Frontal cortex (tissue), 4 donors: ENCODE measurements at places on chromosomes 16 and 17.

GRCh38 chr17:77427391-77427991, 286.7 kb downstream of the SEC14L1 start:
- no peak for DNase-seq

DNA sequence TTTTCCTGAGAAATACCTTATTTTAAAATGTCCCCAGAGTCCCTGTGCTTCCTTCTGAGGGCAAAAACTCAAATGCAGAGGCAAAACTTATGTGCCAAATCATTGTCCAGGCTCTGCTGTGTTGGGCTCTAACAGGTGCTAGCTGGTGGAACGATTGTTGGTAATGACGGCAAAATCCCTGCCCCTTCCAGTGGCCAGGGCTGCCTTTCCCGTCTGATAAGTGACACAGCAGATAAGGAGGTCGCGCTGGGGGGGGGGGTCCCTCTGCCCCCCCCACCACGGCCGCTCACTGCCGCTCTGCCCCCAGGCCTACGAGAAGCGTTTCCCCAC, 29.1 kb downstream of the SEC14L5 start:
- no peak for DNase-seq

- DNase-seq, result peak; percentile 88
Measured at GRCh38 chr17:7589204-7589868, 558 bp downstream of the SOX15 start.

DNA sequence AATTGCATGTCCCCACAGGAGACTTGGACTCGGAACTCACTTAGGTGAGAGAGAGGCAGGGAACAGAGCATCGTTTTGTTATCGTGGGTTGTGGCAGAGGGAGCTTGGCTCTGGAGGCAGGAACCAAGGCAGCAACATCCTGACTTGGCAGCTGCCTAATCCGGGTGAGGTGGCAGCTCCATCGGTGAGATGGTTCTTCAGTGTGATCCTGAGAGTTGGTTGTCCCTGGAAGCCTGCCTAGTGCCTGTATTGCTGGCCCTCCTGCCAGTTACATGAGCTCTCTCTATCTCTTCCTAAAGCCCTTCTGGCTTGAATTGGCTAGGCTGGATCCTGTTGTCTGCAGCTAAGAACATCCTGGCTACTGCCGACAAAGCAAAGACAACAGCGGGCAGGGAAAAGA, 19.9 kb upstream of the SEC14L1 start:
- no peak for DNase-seq

DNA sequence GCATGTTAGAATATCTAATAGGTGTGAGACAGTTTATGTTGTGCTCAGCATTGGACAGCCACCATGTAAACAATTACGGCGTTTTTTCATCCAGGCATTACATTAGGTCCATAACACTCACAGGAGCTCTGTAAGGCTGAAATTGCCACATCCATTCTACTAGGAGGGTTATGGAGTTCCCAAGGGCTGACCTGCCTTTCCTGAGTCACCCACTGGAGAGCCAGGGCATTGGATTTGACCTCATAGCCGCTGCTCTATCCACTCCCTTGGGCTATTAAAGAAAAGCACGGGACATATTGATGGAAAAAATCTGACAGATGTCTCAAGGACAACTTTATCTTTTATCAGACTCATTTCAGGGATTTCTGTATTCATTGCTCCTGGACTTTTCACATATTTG, 306.3 kb upstream of the HSBP1 start:
- DNase-seq, result no peak

GRCh38 chr16:15495898-15496297, 61.5 kb downstream of the BMERB1 start:
- no peak for DNase-seq

GRCh38 chr17:30323895-30324319, 9.9 kb downstream of the TMIGD1 start:
- no peak for DNase-seq

- DNase-seq, result peak; percentile 19
Measured at GRCh38 chr17:17877529-17878358, 41.0 kb upstream of the SREBF1 start.

DNA sequence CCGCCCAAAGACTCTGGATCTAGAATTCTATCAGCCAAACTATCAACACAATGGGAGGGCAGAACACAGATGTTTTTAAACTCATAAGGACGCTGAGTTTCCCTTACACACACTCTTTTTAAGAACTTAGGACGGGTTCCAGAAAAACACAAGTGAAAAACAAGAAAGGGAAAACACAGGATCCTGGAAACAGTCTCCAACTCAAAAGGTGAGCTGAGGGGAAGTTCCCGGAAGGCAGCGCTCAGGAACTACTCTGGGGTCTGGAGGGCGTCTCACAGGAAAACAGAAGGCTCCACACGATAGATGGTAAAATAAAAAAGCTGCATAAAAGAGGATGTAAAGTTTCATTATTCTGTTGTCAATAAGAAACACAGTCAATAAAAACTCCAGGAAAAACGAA, 80.2 kb upstream of the DOC2B start:
- DNase-seq, result no peak

DNA sequence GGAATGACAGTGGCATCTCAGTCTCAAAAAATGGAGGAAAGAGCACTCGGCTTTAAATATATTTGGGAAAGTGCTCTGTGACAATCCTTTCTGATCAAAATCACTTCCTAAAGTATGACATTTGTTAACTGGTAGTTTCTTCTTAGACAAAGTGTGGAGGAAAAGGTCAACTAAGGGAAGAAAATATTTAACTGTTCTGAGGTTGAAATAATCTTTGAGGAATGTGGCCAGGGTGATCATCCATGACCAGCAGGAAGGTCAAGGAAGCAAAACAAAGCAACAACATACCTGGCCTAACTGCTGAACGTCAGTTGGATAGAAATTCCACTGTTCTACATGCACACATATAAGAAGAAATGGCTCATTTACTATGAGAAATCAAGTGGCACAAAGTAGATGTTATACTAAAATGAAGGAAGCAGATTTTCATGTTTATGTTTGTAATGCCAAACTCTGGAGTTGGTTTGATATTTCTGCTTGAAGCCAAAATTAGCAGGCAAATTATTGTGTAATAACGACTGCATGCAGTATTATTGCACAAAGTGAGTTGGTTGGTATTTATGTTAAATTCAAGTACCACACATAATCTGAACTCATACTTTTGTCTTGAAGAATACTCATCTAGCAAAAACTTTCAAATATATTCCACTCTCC, 87.3 kb upstream of the CORO6 start:
- DNase-seq, result no peak

DNA sequence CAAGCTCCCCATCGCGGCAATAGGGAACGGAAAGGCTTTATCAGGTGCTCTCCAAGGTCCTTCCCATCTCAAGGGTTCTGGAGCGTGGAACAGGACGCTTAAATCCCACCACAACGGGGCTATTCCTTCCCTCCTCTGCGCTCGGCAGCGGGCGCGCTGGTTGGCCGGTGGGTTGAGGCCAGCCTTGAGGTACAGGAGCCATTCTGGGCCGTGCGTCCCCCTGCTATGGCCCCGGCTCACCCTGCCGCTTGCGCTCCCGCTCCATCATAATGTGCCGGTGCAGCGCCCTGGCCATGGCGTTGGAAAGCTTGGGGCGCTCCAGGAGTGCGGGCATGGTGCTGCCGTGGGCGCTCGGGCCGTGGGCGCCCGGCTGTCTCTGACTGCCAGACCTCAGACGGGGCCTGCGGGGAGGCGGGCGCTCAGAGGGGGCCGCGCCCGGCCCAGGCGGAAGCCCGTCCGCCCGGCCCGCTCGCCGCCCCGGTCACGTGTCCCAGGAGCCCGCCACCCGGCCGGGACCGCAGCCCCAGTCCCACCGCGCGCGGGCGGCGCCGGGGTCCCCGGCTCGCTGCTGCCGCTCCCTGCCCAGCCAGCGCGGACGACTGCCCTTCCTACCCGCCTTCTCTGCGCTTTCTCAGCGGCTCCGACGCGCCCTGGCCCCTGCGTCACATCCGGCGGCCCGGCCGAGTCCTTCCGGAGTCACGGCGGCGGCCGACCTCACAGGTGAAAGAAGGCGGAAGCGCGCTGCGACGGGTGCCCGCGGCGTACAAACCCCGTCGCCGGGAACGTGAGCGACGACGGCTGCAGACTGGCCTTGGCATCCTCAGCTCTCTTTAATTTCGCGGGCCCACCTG, at the start of gene GPS2:
Gene GPS2, minus strand, starts transcription at position 642 of the 851 bp plus-strand sequence. Its CDS starts 308 bp downstream, at position 334.
- peak; percentile 99 for DNase-seq

DNA sequence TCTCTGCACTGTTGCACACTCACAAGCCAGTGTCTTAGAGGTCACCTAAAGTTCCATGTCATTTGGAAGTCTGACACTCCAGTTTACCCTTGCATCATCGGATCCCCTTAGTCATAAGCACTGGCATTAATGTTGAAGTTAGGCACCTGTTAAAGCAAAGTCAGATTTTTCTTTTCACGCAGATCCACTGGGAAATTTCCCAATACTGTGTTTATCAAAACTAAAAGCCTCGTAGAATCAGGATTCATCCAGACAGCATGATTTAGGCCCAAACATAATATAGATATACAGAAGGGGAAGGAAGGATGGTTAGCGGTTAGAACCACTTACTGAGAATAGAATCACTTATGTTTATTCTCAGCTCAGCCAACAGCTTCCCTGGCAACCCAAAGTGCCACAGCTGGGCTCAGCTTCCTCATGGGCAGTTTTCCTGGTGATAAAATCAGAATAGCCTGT, 30.1 kb upstream of the HAPSTR1 start:
- DNase-seq, result no peak

GRCh38 chr16:88282564-88283395, 100.0 kb upstream of the ZNF469 start:
- DNase-seq, result no peak

- DNase-seq, result no peak
Measured at GRCh38 chr17:36943250-36944191, 5.2 kb upstream of the AATF start.

GRCh38 chr16:11401161-11402050, 56.1 kb downstream of the RMI2 start:
- no peak for DNase-seq

- DNase-seq, result no peak
Measured at GRCh38 chr16:55645986-55646385, 9.8 kb upstream of the SLC6A2 start.

DNA sequence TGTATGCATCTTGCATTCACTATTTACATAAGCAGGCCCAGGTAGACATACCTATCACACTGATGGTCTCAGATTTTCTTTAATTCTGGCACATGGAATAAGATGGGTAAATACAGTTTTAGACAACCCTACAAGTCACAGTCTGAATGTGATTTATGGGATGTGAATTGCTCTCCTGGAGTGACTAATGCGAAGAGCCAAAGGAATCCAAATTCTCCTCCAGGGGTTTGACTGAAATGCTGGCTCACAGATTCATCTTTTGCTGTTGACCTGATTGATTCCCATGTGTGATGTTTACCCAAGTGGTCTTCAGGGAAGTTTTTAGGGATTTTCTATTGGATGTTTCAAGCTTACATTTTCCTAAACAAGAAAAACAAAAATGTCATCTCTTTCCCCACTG, 277.9 kb upstream of the MON1B start:
- DNase-seq, result no peak

GRCh38 chr16:12447556-12447955, 356.1 kb downstream of the CPPED1 start:
- DNase-seq, result no peak

DNA sequence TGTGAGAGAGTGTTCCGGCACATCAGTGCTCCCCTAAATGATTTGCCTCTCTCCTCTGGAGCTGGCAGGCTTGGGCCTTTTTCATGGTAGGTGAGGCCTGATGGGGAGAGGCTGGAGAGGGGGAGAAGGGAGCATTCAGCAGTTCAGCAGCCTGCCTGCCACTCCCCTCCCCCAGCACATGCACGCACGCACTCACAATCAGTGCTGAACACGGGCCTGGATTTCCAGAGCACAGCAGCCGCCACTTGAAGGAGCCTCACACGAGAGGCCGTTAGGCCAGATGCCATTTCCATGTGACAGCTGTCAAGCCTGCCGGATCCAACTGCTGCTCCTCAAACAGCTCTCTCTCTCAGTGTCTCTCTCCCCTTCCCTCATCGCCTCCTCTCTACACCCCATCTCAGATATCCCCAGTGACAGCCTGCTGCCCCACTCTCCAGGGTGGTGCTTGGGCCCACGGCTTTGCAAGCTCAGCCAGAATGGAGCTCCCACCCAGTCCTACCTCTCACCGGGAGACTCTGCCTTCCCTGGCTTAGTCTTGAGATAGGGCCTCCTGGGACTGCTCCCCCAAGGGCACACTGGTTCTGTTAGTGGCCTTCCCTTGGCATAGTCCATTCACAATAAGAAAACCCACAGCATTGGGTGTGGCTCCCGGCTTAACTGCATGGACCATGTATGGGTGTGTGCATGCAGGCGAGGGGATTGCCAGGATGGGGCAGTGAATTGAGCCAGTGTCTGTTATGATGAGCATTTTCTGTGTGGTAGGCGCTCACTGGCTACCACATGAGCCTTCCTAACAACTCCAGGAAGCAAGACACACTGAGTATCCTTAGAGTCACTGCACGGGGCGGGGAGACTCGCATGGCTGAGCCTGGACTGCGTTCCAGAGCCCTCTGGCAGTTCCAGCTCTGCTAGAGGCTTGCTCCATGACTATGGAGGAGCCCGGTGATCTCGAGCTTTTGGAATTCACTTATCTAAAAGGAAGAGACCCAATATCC, 226.2 kb downstream of the CCDC182 start:
- no peak for DNase-seq

DNA sequence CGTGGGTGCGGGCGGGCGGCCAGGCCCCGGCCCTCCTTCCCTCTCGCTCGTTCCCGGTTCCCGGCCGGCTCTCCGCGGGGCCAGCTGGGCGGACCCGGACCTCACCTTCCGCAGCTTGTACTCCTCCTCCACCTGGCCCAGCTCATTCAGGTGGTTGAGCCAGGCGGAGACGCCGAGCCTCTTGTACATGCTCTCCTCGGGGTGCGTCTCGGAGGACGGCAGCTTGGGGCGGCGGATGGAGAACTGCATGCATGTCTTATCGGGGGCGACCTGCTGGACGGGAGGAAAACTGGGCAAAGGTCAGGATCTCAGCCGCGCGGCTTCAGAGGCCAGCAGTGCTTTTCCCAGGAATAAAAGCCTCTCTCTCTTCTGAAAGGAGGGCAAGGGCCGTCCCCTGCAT, 85.4 kb downstream of the TBC1D16 start:
- no peak for DNase-seq

DNA sequence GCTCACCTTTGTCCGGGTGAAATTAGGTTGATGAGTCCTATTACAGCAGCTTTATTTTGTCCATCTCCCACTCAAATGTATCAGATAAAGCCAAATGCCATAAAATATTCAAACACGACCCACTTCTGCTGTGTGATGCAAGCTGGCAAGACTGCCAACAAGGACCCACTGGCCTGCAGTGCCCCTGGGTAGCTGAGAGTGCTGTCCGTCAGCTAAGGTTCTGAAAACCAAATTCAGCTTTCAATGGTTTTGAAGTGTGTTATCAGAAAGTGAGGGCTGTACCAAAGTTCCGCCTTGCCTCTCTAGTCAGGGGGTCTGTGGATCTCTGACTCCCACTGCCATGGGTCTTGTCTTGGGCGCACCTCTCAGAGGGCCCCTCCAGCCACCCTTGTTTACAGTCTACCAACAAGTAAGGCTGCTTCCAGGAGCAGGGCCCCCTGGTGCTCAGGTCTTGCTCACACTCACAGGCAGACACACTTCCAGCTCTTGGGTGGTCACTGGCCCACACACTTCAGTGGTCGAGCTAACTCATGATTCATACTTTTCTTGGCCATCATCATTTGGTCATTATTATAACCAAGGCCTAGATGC, 10.5 kb upstream of the CCDC182 start:
- DNase-seq, result no peak

- DNase-seq, result no peak
Measured at GRCh38 chr16:212999-213398, 16.2 kb downstream of the LUC7L start.
